Naive thymus-derived CD4-positive, alpha-beta T cell (primary cell): ENCODE measurements at places on chromosomes 6 and 20. TPM values are rescaled to one million over a fixed set of nuclear protein-coding genes. Genes with fewer than 3 reads are reported as not detected.

Gene TAAR2
- not detected in 2 replicates for total RNA-seq

DNA sequence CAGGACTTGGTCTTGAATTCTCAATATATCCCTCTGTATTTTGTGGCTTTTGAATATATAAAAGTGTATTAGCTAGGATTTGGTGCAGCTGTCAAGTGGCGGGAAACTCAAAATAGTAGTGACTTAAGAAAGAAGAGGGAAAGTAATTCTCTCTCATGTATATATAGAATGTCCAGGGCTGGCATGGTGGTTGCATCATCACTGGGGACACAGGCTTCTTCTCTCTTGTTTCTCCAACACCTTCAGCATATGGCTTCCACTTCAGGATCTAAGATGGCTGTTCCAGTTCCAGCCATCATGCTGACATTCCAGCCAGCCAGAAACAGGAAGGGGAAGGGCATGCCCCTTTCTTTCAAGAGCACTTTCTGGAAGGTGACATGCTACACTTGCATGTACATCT, 11.8 kb upstream of the GPR6 start:
- no peak for DNase-seq

DNA sequence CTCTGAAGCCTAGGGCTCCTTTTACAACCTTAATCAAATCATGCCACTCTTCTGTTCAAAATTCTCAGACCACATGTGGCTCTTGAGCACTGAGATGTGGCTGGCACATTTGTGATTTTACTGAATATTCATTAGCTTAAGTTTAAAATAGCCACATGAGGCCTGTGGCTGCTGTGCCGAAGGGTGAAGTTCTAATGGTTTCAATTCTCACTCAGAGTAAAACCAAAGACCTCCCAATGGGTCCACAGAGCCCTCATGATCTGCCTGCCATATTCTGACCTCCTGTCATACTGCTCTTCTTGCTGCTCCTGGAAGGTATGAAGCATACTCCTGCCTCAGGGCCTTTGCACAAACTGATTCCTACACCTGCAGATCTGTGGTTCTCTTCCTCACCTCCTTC, 7.8 kb upstream of the CST3 start:
- no peak for DNase-seq

Gene PRDM13
- total RNA-seq = 0.08 TPM in 1 of 2 replicates, not detected in the other

- no peak for DNase-seq
Observed at GRCh38 chr20:60283281-60283680, 325.1 kb downstream of the CDH26 start.

Gene XKR7
- not detected for total RNA-seq

- no peak for DNase-seq
Observed at GRCh38 chr6:168632694-168633093, 191.7 kb downstream of the SMOC2 start.

DNA sequence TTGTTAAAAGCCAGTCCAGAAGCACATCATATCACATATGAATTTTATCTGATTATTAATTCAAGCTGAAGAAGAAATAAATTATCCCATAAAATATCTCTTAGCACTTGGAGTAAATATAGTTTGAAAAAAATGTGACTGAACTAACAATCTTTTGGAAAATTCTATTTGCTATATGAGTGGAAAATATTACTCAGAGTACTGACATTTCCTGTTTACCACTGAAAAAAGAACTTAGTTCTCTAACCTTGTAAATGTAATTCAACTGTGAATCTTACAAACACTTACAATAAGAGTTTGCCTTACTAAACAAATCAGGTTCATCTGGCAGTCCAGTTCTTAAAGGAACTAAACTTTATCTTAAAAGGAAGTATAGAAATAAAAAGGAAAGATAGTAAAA, 44.2 kb downstream of the MOXD1 start:
- no peak for DNase-seq

Gene GPR6
- total RNA-seq = not detected in 2 replicates

DNA sequence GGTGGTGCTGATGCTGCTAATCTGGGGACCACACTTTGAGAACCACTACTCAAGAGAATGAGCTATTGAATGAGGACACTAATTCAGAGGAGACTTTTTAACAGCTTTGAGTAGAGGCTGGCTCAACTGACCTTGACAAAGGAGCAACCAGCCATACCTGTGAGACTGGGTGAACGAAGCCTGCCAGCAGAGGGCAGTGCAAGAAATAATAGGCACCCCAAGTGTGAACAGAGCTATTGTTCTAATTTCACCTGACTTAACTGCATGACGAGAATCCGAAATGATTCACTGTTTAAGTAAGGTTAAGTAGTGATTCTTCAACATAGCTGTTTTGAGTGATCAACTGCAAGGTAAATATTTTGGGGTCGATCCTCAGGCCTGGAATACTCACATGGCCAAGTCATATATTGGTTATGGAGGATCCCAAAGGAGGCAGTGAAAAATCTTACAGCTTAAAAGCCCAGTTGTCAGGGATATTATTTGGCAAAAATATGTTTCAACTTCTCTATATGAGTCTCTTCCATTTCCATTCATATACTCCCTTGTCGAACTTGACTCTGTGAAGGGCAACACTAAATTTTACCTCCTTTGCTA, 550.5 kb upstream of the MARCKS start:
- peak; percentile 9 for DNase-seq

DNA sequence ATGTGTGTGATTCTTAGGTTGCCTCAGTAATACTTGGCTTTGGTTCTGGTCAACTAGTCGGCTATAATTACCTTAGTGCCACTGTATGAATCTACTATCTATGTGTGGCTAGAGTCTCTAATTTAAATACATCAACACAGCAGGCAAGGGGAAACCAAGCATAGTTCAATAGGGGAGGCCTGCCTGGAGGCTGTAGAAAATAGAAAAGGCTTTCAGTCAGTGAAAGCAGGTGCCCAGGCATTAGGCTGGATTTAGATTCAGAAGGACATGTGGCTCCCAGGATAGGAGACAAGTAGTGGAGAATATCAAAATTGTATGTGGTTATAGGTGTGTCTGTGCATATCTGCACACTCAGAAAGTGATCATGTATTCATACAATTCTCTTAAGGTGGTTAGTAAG, 115.1 kb upstream of the LAMP5 start:
- DNase-seq = no peak

DNA sequence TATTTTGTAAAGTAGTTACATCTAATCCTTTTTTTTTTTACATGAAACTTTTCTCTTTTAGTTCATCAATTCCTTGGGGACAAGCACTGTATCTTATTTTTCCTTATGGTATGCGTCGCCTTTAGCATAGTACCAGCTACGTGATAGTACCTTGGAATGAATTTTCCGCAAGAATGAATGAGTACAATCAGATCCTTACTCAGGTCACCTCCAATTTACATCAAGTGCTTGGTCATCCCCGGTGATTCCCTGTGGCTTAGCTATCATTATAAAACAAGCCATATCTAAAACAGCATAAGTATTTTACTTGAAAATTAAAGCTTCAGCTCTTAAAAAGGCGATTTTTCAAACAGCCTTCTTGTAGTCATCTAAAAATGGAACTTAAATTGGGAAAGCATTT, 680.4 kb upstream of the MAP3K7 start:
- DNase-seq = no peak

GRCh38 chr20:57080796-57081195, 185.6 kb downstream of the BMP7 start:
- DNase-seq = no peak

DNA sequence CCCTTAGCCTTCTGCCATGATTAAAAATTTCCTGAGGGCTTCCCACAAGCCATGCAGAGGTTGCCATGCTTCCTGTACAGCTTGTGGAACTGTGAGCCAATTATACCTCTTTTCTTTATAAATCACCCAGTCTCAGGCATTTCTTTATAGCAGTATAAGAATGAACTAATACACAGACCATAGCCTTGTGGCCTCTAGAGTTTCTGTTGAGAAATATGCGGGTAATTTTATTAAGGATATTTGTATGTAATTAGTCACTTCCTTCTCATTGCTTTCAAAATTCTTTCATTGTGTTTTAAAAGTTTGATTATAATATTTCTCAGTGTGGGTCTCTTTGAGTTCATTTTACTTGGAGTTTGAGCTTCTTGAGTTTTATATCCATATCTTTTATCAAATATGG, 484.9 kb downstream of the COL12A1 start:
- DNase-seq = no peak

Gene SLC22A23
- total RNA-seq = 0.31 and 1.1 TPM in 2 replicates
